Right renal cortex interstitium (tissue), 3 donors: ENCODE measurements at places on chromosomes 7 and 10. TPM values are rescaled to one million over a fixed set of nuclear protein-coding genes. Genes with fewer than 3 reads are reported as not detected.

The ZNF853 gene
- 16.3 TPM for polyA plus RNA-seq

The EEPD1 gene
- 6.0 TPM for polyA plus RNA-seq

The CRPPA gene
- 4.4 TPM for polyA plus RNA-seq

The ENTPD1 gene
- 22.2 TPM for polyA plus RNA-seq

The CYP2C18 gene
- 0.46 TPM for polyA plus RNA-seq

The DLG5 gene
- 37.7 TPM for polyA plus RNA-seq

The TRIM74 gene
- polyA plus RNA-seq: 1.3 TPM

The NUTM2A gene
- 4.0 TPM for polyA plus RNA-seq

The C10orf67 gene
- polyA plus RNA-seq: 1.9 TPM

The C10orf53 gene
- not detected for polyA plus RNA-seq

The CCDC186 gene
- polyA plus RNA-seq: 23.0 TPM

The SEMA3E gene
- 1.8 TPM for polyA plus RNA-seq

- no peak for DNase-seq
Measured at GRCh38 chr10:124652200-124652599, 92.0 kb downstream of the FAM53B start.

DNA sequence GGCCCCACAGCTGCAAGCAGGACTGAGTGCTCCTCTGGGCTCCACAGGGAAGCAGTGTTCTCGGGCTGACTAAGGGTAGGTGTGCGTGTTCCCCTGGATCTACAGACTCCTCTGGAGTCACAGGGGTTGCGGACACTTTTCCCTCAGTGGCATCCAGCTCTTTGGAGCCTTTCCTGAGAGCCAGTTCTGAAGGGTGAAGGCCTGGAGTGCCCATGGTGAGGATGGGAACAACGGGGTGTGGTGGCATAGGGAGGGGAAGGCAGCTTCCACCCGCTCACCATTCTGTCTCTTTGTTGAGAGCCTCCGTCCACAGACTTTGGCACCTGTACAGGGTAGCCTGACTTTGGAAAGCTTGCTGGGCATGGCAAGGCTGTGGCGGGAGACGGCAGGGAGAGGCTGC is 104.1 kb upstream of the PCBD1 start:
- no peak for DNase-seq

- DNase-seq: no peak
Measured at GRCh38 chr10:111390813-111391563, 314.2 kb downstream of the ADRA2A start.

- DNase-seq: no peak
Measured at GRCh38 chr7:142114207-142114606, 2.7 kb downstream of the MGAM2 start.

- no peak for DNase-seq
Measured at GRCh38 chr7:154841731-154842331, 161.1 kb downstream of the PAXIP1 start.

DNA sequence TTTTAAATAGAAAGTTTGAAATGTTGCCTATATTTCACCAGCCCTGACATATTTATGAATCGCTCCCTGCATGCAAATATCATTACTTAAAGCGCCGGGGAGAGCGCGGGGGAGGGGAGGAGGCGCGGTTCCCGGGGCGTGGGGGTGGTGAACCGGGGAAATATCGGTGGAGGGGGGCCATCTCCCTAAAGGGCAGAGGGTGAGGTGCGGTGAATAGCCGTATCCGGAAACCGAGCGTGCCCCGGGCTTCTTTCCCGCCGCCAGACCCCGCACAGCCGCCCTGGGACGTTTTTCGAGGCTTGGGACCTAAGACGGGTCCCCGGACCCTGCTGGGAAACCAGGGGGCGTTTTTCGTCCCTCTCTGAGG is 6.9 kb upstream of the ZNF503 start:
- DNase-seq: no peak

- no peak for DNase-seq
Measured at GRCh38 chr7:47104206-47104549, 477.7 kb downstream of the TNS3 start.

- DNase-seq: no peak
Measured at GRCh38 chr7:11130012-11130411, 156.3 kb downstream of the PHF14 start.

GRCh38 chr7:142012825-142013511 is 17.3 kb downstream of the MGAM start:
- DNase-seq: no peak

DNA sequence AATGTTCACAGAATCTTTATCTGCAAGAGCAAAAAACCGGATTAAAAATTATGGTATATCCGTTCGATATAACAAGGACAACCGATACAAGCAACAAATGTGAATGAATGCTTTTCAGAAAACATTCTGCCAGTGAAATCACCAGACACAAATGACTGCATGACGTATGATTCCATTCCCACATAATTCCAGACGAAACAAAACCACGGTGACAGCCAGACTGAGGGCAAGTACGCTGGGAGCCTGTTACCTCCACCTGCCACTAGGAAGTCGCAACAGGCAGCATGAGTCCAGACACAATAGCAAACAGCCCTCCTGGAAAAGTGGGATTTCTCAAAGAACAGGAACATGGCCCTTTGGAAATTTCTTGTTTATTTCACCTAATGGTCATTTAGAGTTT is 41.7 kb downstream of the MAD1L1 start:
- no peak for DNase-seq

DNA sequence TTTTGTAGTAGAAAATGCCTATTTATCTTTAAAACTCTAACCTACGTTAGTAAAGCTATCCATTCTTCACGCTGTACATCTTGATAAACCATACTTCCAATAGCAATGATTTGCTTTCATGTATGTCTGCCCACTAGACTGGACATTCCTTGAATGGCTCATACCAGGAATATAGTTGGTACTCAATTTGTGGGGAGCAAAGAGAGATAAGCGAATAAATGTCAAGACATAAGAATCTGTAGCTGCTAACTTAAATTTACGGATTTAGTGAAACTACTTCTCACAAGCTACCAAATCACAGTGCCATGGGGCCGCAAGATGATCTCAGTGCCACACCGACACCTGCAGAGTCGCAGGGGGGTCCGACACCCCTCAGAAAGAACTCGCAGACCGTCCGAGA is 763 bp upstream of the RALA start:
- DNase-seq: no peak

DNA sequence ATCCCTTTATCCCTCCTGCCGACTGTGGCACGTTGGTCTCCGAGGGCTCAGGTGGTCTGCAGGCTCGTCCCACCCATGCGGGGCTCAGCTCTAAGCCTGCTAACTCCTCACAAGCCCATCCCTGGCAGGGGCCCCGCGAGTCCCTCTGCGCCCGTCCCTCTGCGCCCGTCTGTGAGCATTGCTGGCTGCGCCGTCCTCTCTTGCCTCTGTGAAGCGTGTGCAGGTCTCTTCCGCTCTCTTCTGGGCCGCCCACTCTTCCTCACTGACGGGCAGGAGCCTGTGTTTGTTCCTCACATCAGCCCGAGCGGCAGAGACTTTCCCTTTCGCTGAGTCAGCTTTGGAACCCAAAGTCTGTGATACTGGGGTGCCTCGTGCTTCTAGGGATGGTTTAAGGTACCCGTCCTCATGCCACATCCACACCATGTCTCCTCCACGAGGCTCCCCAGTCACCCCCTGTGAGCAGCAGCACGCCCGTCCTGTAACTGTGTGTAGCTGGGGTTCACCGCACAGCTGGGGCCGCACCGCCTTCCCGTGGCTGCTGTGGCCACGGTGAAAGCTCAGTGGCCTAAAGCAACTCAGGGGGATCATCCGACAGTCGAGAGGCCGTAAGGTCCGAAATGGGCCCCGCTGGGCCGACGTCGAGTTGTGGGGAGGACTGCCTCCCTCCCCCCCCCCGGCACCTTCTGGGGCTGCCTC is 35.5 kb downstream of the ADGRA1 start:
- DNase-seq: no peak

GRCh38 chr10:91540733-91541132 is 92.1 kb downstream of the PPP1R3C start:
- DNase-seq: no peak

DNA sequence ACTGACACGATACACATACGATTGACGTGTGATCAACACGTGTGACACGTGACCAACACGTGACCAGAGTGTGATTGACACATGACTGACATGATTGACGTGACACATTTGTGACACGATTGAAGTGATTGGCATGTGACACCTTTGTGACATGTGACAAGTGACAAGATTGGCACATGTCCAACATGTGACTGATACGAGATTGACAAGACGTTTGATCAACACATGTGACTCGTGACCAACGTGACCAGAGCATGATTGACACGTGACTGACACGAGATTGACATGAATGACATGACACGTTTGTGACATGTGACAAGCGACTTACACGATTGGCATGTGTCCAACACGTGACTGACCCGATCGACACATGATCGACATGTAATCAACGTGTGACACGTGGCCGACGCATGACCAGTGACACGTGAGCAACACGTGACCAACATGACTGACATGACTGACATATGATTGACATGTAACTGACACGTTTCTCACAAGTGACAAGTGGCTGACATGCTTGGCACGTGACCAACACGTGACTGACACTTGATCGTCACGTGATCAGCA is 22.0 kb downstream of the CRPPA start:
- no peak for DNase-seq

GRCh38 chr7:107592361-107593024 is 12.4 kb downstream of the BCAP29 start:
- DNase-seq: no peak

DNA sequence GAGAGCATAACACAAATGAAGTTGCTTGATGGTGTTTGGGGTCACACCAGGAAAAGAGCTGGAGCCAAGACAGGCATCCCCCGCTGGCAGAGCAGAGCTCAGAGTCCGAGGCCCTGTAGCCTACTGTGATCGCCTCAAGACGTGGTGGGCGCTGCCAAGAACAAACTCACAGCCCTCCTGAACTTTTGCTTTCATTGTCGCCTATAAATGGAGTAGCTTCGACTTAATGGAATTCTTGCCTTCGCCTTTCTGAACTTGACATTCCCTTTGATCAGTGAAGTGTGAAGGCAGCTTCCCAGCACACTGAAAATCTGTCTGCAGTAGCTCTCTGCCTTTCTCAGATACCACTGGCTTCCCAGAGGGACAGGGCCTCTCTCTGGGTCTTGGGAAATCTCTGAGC is 21.3 kb downstream of the CPXM2 start:
- DNase-seq: peak; percentile 76

GRCh38 chr10:33808475-33808874 is 474.0 kb upstream of the NRP1 start:
- no peak for DNase-seq

DNA sequence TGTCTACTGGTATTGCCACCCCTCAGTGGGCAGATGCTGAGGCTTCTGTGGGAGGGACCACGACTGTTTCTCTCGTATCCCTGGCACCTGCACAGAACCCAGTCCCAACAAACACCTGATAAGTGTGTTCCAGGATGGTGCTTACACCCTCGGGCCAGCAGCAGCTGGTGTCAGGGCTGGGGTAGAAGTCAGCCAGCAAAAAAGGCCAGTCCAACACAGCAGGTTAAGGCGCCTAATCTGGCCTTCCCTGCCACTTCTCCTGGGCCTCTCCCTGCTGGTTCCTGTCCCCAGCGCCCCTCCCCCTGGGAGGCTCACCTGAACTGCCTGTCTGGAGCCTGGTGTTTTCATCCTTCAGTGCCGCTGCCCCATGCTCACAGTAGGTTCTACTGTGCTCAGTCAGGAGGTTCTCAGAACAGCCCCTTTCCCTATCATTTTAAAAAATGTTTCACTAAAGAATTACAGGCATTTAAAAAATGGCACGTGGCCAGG is 20.0 kb downstream of the PODXL start:
- no peak for DNase-seq

DNA sequence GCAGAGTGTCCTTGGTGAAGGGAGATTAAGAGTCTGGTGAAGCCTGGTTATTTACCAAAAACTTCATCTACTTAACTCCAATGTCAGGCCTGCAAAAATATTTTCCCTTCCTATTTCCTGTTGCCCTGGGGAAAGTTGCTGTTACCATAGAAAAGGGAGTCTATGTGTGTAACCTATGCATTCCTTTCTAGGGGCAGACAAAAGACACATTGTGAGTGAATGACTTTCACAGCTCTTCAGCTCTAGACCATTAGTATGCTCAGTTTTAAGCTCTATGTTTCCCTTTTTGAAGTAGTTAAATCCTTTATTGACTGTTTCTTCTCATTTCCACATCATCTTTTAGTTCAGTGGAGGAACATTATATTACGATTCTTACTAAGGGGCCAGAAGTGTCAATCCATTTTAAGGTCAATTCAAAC is 45.6 kb upstream of the SGCE start:
- no peak for DNase-seq

GRCh38 chr7:20788420-20788990 is 1.8 kb upstream of the SP8 start:
- DNase-seq: no peak

- no peak for DNase-seq
Measured at GRCh38 chr10:74652664-74653063, 173.7 kb upstream of the KAT6B start.

GRCh38 chr7:25722856-25723255 is 429.1 kb upstream of the NFE2L3 start:
- no peak for DNase-seq

DNA sequence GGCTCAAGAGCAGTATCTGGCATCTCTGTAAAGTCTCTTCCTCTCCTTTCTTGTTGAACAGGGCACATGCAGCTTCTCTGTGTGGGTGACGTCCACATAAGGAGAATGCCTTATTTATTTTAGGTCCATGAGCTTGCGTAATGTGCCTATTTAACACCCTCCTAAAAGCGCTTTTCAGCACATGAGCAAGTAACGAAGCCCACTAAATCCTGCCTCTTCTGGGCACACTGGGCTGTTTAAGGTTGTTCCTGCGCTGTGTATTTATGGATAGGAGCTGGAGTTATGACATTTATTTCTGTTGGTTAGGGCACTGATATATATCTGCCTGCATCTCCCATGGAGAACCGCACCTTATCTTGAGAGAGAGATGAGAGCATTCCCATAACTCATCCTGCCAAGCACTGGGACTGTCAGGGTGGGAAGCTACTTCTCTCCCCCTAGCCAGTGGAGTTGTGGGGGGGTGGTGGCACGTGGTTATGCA is 76.1 kb downstream of the LRRC4 start:
- DNase-seq: no peak

GRCh38 chr7:75925717-75926435 is 10.9 kb downstream of the POR start:
- DNase-seq: no peak

- no peak for DNase-seq
Measured at GRCh38 chr10:116826803-116827202, 22.5 kb upstream of the ENO4 start.

DNA sequence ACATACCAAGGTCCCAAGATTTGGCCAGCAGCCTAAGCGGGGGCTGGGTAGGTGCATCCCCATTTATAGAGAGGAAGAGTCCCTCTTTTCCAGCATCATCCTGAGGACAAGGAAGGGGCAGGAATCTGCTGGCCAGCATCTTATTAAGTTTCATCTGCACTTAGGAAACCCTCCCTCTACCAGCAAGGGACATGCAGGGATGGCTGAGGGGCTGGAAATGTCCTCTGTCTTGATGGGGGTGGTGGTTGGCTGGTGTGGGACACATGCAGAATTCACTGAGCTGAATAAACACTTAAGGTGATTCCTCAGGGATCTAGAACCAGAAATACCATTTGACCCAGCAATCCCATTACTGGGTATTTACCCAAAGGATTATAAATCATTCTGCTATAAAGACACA is 42.1 kb downstream of the NOD1 start:
- DNase-seq: no peak
